ENCODE measurements at places on chromosomes 3 and 15.
A peak's percentile ranks its signal among the peaks of the same experiment; 100 is the strongest.

GRCh38 chr3:173371848-173372487 lies 25.6 kb upstream of the NLGN1 start:
- no peak for DNase-seq

DNA sequence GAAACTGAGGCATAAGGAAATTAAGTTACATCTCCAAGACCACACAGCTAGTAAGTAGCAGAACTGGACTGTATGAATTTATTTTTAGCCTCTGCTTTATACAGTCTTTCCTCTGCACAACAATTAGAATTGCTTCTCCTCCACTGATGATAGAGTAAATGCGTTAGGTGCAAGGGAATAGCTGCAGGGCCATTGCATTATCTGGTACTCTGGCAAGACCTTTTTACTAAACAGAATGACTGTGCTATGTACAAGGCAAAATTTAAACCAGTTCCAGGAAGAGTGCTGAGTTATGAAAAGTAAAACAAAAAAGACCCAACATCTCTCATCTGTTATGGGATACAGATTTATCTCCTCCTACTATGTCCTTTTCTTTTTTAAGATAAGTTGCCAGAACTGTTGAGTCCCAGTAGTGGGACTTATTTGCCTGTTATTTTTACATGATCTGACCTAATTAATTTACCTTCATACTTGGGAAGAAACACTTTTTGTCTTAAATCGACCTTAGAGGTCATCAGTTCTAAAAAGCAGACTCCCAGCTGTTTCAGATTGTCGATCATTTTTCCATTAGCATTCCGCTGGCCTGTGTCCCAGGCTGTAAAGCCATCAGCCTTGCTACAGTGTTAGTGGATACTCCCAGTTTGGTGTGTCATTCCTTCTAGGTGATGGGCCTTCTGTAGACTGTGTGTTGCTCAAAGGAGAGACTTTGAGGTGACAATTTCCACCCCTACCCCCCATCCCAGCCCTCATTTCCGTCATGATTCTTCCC lies 147.5 kb upstream of the NUDT16 start:
- DNase-seq = no peak

DNA sequence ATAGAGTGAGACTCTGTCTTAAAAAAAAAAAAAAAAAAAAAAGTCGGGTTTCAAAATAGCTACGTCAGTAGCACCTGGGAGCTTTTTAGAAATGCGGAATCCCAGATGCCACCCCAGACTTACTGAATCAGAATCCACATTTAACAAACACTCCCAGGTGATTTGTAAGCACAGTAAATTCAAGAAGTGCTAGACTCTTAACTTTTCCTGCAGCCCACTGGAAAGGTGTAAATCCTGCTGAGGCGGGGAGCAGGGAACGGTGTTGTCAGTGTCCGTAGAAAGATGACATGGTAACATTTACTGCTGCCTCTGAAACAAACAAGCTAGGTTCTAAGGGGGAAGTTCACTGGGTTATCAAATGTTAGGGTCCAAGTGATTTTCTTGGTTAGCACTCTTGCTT lies 2.4 kb upstream of the AKAP13 start:
- DNase-seq = no peak

GRCh38 chr3:50130436-50130835 lies 24.7 kb upstream of the SEMA3F start:
- DNase-seq = no peak

GRCh38 chr3:119891944-119892721 lies 110.2 kb downstream of the NR1I2 start:
- DNase-seq = peak; percentile 47

All from NCI-H2171 (cell line).